Endodermal cell (in vitro differentiated cells): ENCODE measurements at places on chromosomes 12 and 14.

GRCh38 chr14:96108061-96108795 lies 69.1 kb downstream of the C14orf132 start:
- DNase-seq, result no peak

DNA sequence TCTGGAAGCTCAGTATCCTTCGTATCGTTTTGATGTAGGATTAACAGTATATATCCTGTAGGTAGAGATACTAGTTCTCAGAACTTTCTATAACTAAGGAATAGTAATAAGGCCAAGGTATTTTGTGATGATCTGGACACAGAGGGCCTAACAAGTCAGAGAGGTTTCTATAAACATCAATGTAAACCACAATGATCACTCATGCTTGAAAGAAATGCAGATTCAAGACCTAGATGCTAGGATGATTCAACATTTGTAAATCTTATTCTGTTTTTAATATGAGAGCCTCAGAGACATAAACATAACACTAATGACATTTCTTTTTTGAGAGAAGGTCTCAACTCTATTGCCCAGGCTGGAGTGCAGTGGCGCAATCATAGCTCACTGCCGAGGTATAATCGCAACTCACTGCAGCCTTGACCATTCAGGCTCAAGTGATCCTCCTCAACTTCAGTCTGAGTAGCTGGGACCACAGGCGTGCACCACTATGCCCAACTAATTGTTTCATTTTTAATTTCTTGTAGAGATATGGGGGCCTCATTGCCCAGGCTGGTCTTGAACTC lies 16.2 kb downstream of the SUPT16H start:
- DNase-seq, result no peak

DNA sequence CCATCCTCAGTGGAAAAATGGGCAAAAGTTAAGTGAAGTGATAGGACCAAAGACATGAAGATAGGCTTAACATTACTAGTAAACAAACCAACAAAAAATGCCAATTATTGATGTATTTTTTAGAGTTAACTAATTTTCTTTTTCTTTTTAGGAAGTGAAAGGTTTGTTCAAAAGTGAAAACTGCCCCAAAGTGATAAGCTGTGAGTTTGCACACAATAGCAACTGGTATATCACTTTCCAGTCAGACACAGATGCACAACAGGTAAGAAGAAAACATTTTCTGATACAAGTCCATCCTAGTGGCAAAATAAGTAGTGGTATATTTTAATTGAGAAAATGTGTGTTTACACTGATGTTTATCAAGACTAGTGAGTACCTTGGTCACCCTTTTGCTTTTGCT lies 39.6 kb downstream of the LARP4 start:
- DNase-seq, result no peak

- DNase-seq, result no peak
These were observed 467.9 kb downstream of the TRHDE start for GRCh38 chr12:72740064-72740463.

GRCh38 chr12:125381373-125381772 lies 316.1 kb downstream of the AACS start:
- peak; percentile 76 for DNase-seq

GRCh38 chr14:94601884-94602391 lies 10.3 kb upstream of the SERPINA3 start:
- peak; percentile 64 for DNase-seq

GRCh38 chr12:122226366-122227125 lies 694 bp upstream of the DIABLO start:
- no peak for DNase-seq

GRCh38 chr12:115810122-115810901 lies 467.2 kb downstream of the MED13L start:
- no peak for DNase-seq

DNA sequence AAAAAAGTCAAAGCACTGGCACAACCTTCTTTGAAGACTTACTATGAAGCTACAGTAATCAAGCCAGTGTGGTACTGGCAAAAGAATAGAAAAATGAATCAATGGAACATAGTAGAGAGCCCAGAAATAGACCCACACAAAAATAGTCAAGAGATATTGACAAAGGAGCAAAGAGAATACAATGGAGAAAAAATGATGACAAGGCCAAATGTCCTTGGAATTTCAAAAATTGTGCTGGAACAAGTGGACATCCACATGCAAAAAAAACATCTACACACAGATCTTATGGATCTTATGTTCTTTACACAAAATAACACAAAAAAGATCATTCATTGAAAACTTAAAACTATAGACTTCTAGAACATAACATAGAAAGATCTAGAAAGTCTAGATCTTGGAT lies 1379.7 kb upstream of the SEL1L start:
- no peak for DNase-seq
